ENCODE measurements at places on chromosomes 3 and 15.

DNA sequence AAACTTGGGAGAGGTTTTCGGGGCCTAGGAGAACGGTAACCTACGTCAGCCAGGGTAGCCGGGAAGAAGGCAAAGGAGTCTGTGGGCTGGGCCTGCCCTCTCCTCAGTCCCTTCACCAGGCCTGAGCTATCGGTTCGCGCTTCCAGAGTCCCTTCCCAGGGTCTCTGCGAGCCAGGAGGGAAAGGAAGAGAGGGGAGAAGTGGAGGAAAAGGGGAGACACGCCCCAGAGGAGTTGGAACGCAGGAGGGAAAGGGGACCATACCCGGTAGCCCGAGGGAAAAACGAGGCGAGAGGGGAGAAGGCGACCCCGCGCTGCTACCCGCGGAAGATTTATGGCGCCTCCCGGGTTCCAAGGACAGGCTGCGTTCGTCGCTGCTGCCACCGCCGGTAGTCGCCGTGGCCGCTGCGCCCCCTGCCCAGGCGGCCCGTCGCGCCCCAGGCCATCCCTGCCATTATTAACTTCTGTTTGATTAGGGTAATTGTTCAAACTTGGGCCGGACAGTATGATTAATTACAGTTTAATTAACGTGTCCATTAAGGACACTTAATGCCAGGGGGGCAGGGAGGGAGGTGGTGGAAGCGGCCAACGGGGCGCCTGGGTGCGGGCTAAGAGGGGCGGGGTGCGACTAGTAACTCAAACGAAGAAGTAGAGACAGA is 3.4 kb upstream of the SKOR1 start:
- DNase-seq: no peak

DNA sequence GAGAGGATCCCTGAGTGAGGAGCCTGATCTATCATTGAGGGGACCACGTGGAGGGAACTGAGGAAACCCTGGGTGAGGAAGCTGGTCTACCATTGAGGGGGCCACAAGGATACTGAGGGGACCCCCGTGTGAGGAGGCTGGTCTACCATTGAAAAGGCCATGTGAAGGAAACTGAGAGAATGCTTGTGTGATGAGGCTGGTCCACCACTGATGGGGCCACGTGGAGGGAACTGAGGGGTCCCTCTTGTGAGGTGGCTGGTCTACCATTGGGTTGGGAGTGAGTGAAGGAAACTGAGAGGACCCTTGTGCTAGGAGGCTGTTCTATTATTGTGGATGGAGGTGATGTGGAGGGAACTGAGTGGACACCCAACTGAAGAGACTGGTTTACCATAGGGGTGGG is 161.3 kb downstream of the FBLN2 start:
- DNase-seq: no peak

DNA sequence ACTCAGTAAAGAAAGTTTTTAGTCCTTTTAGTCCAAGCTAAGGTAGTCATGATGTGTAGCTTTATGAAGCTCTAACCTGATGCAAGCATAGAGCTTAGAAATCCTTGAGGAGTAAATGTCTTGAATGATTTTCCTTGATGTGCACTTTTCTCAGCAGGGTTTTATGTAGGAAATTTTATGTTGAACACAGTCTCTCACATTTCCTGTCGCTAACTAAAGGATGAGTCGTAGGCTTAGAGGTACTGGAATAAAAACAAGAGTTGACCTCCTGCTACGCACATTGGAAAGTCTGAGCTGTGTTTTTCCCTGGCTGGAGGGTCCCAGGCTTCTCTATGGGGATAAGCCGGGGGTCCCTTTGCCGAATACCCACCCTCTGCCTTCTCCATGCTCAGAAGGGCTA is 34.7 kb upstream of the ZPLD1 start:
- no peak for DNase-seq

DNA sequence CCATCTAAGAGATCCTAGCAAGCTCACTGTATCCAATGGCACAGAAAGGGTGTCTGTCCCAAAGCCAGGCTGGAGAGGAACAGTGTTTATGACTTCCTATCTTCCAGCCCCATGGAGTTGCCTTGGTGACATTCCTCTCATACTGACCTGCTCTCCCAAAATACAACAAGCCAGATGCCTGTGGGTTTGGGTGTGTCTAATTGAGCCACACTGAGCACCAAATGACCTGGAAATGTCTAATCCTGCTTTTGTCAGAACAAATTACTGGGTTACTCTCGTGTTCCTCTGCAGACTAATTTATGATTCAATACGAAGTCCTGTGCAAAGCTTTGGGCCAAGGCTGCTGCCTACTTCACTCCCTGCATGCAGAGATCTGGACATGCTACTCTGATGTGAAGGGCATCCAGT is 98.1 kb upstream of the STRIT1 start:
- no peak for DNase-seq

GRCh38 chr3:126441256-126441880 is 34.3 kb downstream of the ZXDC start:
- DNase-seq: no peak

GRCh38 chr15:62753518-62754221 is 288.9 kb upstream of the TPM1 start:
- no peak for DNase-seq

GRCh38 chr3:10551821-10552630 is 46.6 kb upstream of the ATP2B2 start:
- DNase-seq: no peak

GRCh38 chr3:194235160-194235559 is 99.2 kb downstream of the HES1 start:
- DNase-seq: no peak

- no peak for DNase-seq
These were observed 53.7 kb upstream of the TLE3 start for GRCh38 chr15:70151462-70151861.

- no peak for DNase-seq
These were observed 54.7 kb downstream of the QTRT2 start for GRCh38 chr3:114111060-114111770.

DNA sequence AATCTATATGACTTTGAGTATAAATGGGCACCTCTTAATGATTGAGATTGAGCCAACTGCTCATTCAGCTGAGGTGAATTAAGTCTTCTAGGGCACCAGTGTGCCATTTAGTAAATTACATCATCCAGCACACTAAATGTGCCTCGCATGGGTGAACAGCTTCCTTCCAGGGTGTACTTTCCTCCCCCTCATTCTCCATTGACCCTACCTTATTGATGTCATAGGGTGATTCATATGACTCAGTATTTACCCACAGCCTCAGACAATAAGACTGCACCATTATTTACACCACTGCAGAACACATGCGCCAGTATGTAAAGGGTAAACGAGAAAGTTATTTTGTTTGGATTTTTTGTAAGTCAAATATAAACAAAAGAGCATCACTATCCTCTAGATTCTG is 185.2 kb upstream of the ARL6 start:
- peak; percentile 90 for DNase-seq

GRCh38 chr3:173038484-173038871 is 102.6 kb downstream of the SPATA16 start:
- DNase-seq: no peak

DNA sequence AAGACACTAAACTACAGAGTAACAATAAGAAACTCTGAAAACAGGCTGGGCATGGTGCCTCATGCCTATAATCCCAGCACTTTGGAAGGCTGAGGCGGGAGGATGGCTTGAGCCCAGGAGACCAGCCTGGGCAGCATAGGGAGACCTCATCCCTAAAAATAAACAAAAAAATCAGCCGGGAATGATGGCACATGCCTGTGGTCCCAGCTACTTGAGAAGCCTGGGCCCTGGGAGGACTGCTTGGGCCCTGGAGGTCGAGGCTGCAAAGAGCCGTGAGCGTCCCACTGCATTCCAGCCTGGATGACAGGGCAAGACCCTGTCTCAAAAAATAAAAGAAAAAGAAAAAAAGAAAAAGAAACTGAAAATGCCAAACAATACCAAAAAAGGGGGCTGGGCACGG is 55.4 kb downstream of the TMCC1 start:
- DNase-seq: no peak

GRCh38 chr3:154718053-154718452 is 288.1 kb upstream of the GPR149 start:
- DNase-seq: no peak

GRCh38 chr3:169813757-169814517 is 1.2 kb upstream of the LRRC34 start:
- DNase-seq: peak; percentile 26

DNA sequence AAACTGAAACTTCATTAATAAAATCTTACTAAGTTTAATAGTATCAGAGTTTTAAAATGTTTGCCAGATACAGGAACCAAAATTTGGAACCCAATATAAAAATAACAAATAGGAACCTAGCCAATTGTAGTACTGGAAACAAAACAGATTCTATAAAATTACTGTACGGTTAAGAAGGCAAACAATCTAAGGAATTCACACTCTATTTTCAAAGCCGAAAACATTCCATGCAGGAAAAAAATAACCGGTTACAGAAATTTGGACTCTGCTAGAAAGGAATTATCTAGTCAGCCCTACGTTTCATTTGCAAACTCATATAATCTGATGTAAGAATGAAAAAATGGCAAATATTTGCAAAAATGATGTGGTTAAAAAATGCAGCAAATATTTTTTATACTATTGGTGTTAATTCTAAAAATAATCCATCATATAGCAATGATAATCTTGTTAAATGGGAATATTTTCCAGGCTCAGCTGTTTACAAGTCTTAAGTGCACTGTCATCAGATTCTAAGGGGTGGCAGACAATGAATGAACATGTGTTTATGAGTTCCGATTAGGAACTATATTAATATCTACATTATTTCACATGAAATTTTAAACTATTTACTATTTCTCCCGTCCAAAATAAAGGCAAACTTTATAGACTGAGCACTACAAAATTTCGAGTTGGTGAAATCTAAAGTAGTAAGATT is 58.1 kb downstream of the DCBLD2 start:
- no peak for DNase-seq

DNA sequence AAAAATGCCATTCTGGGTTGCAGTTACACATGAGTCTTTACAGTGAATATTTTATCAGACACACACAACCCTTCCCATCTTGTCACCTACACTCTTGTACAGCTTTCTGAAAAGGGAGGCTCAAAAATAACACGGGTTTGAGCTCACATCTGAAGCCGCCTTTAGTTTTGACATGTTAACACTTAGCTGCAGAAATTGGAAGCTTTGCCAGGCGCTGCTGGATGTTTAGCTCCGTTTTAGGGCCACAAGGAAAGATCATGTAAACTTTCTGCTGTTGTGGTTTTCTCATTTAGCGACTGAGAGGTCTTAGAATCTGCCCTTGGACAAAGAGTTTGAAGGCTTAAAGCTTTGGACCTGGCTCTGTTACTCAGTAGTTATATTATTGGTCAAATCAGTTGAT is 120.1 kb downstream of the OXNAD1 start:
- no peak for DNase-seq

GRCh38 chr3:13080591-13080990 is 7.4 kb upstream of the IQSEC1 start:
- DNase-seq: no peak

DNA sequence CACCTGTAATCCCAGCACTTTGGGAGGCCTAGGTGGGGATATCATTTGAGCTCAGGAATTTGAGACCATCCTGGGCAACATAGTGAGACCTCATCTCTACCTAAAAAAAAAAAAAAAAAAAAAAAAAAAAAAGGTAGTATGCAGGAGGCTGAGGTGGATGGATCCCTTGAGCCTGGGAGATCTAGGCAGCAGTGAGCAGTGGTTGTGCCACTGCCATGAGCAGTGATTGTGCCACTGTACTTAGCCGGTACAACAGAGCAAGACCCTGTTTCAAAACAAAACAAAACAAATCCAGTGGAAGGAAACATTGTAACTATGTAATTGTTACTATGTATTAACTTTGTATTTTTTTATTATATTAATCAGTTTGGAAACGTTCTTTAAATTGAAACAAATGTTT is 5.9 kb downstream of the FEM1B start:
- no peak for DNase-seq

DNA sequence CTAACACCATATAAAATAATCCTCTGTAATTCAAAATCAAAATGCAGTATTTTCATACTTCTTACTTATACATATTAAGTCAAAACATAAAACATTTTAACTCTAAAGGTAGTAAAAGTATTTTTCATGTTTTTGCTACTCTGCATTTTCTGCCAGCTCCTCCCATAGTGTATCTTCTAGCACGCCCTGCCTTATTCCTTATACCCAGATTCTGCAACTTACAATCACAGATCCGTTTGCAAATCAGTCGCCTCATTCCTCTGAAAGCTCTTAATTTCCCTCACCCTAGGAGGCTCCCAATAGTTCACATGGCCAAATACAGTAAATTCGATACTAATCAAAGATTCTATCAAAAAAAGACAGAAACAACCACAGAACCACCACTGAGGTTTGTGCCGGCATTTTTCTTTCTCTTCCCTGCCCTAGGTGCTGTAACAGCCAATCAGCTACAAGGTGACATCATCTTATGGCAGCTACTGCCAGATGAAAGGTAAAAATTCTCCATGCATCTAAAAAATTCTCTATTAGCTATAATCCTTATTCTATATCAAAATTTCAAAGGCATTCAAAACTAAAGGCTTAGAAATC is 72.9 kb downstream of the CLASP2 start:
- no peak for DNase-seq

DNA sequence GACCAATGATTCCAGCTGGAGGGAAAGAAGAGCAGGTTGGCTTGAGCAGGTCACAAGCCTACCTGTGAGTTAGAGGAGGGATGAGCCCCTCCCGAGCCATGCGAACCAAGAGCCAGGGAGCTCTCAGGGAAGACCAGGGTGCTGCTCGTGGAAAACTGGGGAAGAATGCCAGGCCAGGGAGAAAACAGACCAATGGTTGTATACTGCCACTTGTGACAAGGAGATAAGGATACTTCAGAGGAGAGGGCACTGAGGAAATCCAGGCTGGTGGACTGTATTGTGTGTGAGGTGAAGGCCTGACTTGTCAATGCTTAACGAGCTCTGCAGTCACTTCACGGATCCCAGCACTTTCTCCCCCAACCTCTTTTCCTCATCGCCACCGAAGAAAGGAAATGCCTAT is 177.7 kb downstream of the SSR3 start:
- no peak for DNase-seq

- DNase-seq: no peak
These were observed 3.3 kb downstream of the TRIM71 start for GRCh38 chr3:32820971-32821685.

GRCh38 chr15:83904107-83905040 is 250.5 kb downstream of the ADAMTSL3 start:
- DNase-seq: no peak

DNA sequence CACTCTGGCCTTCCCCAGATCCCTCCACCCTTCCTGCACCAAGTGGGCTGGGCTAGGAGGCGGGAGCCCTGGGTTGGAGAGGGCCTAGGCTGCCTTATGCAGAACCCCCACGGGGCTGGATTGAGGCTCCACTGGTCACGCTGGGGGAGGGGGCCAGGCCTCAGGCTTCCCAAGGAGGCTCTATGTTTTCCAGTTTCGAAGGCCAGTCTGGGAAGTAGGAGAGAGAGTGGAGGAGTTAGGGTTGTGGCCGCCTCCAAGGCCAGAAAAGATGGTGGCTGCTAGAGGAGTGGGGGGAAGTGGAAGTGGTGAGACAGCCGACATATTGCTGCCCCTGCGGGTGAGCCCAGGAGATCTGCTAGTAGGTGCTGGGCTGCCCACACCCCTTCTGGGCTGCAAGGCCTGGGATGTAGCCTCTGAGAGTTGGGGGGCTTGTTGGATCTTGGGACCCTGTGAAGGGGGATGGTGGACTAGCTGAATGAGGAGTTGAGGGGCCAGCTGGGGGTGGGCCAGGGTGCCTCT is 1.2 kb downstream of the GNAI2 start:
- DNase-seq: no peak
